ENCODE measurements at places on chromosomes 5 and 9.

DNA sequence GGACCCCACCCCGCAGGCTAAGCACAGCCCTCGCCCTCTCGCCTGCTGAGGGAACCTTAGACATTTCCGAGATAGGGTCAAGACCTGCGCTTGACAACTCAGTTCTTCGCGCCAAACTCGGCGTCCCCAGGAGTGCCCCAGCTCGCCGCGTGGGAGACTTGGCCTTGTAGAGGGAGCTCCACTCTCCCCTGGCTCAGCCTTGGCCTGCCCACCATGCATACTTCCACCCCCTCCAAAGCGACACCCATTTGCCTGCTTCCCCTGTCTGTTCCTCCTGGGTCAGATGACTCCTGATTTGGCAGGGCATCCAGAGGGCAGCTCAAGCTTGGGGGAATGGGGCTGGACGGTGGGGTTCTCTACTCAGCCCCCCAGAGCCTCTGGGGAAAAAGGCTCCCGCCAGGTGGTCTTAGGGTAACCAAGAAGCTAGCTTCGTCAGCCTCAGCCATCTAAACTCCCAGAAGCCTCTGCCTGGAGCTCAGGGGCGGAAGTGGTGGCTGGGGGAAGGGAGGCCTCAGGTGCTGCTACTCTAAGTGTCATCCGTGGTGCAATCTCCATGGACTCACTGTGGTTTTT, 560 bp downstream of the DOCK2 start:
- no peak for DNase-seq

DNA sequence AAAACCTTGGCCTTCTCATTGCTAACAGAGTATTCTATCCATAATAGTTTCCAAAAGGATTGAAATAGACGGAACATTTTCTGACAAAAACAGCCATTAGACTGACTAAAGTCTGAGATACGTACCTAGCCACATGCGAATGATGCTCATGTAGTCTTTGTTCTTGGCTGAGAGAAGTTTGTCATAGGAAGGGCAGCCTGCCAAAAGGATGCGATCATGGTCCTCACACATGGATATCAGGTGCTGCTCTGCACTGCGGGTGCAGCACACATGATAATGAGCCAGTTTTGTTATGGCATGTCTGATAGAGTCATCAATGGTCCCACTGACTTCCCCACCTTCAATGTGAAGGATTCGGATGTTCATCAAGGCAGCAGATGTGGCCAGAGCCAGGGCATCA, 12.3 kb downstream of the GNE start:
- no peak for DNase-seq

- DNase-seq: peak; percentile 2
Observed at GRCh38 chr5:76404223-76405211, 1.4 kb downstream of the IQGAP2 start.

- no peak for DNase-seq
Observed at GRCh38 chr5:14213253-14213652, 70.1 kb downstream of the TRIO start.

DNA sequence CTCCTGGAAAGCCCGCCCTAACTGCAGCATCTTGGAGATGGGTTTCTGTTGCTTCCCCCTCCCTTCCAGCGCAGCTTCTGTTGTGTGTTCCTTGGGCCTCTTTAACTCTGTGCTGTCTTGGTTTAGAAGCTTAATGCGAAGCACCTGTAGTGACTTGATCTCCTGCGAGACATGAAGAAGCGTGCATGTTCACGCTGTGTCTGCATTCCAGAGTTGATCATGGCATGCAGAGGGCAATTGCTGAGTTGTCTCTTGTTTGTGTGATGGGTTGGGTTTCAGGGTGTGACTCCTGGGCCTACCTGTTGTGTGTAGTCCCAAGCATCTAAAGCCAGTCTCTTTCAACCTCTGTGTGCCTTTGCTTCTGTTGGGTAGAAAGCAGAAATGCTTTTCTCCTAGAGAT, 155.6 kb downstream of the SMARCA2 start:
- DNase-seq: no peak

Data from esophagus squamous epithelium (tissue), 5 donors.